ENCODE measurements at places on chromosomes 11 and 22.

DNA sequence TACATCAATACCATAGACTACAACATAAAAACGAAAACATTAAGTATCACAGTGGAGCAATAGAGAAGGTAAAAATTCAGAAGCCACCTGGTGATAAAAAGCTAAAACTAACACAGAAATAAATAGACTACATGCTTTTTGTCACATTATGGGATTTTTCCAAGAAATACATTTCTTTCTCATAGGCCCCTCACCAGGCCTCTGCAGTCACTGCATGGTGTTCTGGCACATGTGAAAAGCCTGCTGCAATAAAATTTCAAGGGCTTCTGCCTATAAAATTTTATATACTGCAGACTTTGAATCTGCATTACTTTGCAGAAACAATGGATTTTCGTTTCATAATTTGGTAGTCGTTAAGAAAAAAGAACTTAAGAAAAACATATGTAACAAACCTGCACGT is 655.5 kb downstream of the CNTN5 start:
- DNase-seq = no peak

DNA sequence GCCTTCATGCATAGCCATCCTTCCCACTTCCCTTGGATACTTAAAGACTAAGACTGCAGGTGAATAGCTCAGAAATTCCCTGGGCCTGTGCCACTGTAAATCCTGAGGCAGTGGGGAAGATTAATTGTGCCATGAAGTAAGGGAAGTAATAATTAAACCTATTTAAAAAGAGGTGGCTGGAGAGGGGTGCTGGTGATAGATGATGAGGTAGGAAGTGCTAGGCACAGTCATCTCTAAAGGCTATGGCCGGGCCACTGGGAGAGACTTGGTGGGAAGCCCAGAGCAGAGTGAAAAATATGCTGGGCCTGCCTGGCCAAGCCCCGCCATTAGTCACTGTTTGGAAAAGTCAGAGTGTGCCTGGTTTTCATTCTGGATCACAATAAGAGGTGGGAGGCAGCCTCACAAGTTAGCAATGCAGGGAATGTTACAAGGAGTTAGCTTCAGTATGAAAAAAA is 197.2 kb upstream of the PITPNB start:
- DNase-seq = peak; percentile 96

GRCh38 chr11:119906376-119906775 is 177.4 kb upstream of the NECTIN1 start:
- no peak for DNase-seq

DNA sequence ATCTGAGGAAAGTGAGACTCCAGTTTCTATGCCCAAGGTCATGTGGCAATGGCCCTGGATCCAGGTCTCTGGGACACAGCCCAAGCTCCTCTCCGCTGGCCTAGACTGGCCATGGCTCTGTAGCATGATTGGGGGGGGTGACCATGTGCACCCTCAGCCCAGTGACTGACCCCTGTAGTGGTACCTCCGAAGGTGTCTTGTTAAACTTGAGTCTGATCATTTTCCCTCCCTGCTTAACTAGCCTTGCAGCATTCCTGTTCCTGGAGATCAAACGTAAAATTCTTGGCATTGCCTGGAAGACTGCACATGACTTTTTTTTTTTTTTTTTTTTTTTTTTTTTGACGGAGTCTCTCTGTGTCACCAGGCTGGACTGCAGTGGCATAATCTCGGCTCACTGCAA is 1116.0 kb downstream of the TBC1D22A start:
- no peak for DNase-seq

- peak; percentile 92 for DNase-seq
Observed at GRCh38 chr11:69636512-69637197, 4.3 kb upstream of the CCND1 start.

- no peak for DNase-seq
Observed at GRCh38 chr22:35445933-35446332, 46.0 kb downstream of the MCM5 start.

- no peak for DNase-seq
Observed at GRCh38 chr11:99198215-99198614, 177.5 kb downstream of the CNTN5 start.

DNA sequence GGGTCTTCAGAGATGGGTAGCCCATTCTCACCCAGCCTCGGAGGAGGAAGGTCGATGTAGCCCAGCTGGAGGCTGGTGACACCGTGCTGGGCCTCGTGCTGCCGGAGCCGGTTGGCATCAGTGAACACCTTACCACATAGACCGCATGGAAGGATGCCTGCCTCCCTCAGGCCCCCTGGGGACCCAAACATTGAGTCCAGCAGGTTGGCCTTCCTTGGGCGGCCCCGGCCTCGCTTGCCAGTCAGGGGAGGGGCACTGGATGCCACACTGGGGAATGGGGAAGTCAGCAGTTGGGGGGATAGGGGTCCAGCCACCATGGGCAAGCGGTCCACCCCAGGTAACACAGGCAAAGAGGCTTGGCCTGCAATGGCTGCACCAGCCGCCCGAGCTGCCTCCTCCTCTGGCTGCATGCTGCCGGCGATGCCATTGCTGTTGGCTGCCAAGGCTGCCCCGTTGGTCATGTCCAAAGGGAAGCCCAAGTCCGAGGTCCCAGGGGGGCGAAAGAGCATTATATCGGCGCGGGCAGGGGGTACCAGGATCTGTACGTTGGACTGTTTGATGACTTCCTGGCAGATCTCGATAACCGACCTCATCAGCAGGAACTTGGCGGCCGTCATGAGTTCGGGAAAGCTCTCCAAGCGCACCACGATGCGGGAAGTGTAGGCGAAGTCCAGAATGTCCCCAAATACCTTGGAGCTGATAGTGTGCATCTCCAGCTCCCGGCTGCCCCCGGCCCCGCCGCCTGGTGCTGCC is 1.4 kb downstream of the PATZ1 start:
- peak; percentile 56 for DNase-seq

DNA sequence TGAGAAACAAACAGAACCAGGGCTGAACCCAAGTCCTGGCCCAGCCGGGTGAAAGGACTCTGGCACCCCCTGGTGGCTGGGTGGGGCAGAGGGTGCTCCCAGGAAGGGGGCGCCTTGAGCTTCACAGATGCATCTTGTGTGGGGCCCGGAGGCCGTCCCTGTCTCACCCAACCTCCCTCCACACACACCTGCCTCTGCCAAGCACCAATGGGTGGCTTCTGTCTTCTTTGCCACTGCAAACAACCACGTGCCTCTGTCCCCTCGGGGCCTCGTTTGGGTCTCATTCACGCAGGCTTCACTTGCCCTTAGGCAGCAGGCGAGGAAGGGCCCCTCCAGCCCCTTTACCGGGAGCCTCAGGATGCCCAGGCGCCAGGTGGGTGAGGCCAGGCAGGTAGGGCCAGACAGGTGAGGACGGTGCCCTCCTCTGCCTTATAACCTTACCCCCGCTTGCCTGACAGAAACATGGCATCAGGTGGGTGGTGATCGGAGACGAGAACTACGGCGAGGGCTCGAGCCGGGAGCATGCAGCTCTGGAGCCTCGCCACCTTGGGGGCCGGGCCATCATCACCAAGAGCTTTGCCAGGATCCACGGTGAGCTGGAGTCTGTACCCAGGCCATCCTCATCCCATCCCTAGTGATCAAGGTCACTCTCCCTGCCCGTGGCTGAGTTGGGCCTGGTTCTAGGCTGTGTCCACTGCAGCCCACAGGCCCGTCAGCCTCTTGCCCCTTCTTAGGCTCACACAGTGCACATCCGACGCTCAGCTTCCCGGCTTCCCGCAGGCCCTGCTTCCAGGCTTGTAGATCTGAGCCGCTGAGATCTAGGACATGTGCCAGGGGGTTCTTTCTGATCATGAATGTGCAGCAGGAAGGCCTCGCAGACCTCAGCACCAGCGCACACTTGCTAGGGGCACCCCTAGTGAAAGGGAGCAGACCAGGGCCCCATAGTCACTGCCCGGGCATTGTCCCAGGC is 17.2 kb downstream of the POLR3H start:
- no peak for DNase-seq

- no peak for DNase-seq
Observed at GRCh38 chr11:12280199-12280837, 97.1 kb upstream of the PARVA start.

- DNase-seq = no peak
Observed at GRCh38 chr11:76776472-76776871, 6.7 kb upstream of the TSKU start.

DNA sequence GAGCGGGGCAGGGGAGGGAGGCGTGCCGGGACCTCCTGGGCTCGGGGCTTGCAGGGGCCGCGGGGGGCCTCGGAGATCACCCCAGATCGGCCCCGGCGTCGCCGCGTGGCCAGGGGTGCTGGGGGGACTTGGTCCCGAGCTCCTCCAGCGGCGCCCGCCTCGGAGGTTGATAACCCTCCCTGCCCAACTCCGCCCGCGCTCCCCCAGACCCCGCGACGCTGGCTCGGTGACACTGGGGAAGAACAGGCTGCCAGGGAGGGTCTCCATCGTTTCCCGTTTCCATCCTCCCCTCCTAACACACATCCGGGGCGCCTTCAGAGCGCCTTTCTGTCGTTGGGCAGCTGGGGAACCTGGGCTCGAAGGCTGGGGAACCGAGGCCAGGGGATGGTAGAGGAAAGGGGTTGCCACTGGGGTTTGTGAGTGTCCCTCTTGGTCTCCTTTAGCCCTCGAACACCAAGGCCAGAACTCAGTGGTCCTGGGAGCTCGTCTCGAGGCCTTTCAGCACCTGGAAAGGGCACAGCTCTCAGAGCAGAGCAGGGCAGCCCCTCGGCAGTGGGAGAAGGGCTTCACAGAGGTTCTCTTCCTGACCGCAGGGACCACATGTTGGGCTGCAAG is 431 bp downstream of the SLC37A2 start:
- no peak for DNase-seq

GRCh38 chr11:70799386-70799785 is 401.1 kb downstream of the CTTN start:
- DNase-seq = no peak

DNA sequence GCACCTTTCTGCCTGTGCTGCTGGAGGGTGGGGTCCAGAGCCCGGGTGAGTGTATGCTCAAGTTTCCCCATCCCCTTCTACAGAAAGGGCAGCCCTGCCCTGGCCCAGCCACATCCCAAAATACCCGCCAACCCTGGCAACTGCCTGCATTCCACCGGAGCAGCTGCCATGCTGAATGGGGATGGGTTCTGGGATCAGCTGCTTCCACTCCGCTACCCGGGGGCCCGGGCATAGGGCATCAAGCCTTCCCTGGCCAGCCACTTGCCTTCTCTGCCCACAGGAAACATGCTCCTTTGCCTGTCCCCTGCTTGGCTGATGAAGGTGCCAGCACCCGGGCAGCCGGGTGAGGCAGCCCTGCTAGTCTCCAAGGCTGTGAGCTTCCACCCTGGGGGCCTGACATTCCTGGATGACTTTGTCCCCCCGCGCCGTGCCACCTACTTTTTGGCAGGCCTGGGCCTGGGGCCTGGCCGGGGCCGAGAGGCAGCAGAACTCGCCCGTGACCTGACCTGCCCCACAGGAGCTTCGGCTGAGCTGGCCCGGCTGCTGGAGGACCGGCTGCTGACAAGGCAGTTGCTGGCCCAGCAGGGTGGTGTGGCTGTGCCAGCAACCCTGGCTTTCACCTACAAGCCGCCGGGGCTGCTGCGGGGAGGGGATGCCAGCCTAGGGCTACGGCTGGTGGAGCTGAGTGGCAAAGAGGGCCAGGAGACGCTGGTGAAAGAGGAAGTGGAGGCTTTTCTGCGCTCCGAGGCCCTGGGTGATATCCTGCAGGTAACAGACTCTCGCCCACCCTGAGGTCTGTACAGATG is 3.2 kb downstream of the CARNS1 start:
- DNase-seq = no peak

DNA sequence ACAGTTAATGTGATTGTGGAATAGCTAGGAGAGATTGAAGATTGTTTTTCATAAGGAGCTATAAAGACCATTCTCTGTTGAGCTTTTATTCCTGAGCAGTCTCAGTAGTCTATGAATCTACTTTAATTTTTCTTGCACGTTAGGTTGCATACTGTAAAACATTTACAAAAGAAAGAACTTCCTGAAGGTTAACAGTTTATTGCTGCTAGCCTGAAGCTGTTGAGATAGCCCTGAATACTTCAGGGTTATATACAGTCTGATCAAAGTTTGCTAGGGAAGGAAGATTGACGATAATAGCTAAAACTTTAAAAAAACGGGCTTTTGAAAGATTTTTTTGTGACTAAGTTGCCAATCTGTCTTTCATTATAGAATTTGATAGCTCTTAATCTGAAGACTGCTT is 64.8 kb downstream of the PPP6R3 start:
- DNase-seq = no peak

- DNase-seq = peak; percentile 80
Observed at GRCh38 chr22:28674121-28674563, 5.5 kb downstream of the TTC28 start.

DNA sequence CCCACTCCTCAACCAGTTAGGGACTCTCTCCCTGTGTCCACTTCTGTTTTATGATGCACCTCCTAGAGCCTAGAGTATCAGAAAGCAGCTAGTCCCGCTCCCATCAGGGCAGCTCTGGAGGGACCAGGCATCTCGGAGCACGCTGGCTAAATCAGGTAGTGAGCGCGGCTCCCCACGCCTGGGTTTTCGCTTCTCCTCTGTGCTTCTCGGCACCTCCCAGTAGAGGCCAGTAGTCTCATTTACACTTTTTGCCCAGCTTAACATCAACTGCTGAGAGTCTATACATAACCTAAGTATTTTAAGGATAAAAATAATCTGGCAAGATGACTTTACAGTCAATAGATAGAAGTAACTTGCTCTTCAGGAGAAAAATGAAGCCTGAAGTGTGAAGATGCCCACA is 473.8 kb downstream of the OPCML start:
- DNase-seq = no peak

DNA sequence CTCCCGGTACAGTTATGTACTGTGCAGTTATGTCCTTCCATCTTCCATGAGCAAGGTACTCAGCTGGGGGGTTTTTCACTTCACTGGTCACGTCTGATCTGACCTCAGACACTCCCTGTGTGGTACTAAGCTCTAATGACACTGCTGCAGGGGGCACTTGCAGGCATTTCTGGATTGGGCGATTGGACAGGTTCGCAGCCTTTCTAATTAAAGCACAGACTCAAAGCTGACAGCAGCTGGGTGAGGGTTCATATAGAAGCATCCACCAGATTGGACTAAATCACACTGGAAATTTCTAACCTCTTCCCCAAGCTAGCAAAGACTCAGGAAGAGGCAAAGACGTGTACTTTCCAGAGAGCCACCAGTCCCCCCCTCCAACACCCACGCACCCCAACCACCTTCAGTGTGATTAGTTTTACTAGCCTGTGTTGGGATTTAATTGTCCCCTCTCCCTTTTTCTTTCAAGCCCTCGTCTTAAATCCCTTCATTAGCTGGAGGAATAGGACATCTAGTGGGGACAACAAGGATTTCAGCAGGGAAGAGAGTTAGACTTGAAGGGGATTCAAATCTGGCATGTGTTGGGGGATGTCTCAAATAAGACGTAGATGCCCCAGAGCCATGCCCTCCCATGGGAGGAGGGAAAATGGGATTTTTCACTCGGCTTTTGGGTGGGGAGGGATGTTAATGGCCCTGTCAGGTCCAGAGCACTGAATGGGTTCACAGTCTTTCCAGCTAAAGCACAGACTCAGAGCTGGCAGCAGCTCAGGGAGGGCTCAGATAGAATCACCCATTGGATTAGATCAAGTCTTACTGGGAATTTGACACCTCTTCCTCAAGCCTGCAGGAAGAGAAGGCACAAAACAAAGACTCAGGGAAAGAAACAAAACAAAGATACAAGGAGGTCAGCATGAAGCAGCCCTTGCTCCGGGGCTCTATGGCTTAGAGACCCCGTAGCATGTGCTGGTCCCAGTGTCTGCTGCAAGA is 10.9 kb downstream of the INS start:
- DNase-seq = peak; percentile 45

Data from fibroblast of skin of right biceps (primary cell).